KG1 (cell line): ENCODE measurements at places on chromosomes 1 and 21.

DNA sequence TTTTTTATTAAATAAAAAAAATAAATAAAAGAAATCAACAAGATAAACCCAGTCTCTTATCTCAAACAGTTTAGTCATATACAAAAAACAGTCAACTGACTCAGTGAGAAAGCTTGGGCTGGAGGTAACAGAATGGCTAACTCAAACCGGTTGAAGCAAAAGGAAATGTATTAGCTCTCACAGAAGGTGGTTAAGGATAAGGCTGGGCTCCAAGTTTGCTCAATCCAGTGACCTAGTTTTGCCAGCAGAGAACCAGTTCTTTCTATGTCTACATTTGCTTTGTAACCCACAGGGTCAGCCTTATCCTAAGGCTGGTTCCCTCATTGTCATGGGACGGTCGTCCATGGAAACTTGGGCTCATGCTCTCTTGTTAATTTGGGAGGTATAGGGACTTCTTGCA is 144.5 kb upstream of the L1TD1 start:
- no peak for DNase-seq

DNA sequence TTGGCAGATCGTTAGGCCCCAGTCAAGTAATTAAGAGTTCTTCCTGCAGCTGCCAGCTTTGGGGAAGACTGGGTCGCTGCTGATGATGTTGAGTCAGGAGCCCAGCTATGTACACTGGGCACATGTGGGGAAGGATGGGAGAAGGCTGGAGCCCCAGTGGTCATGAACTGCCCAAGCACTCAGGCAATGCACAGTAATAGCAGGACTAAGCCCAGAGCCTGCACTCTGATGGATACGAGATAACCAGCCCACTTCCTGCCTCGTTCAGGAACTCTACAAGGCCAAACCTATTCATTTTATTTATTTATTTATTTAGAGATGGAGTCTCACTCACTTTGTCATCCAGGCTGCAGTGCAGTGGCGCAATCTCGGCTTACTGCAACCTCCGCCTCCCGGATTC is 81.1 kb upstream of the BTG3 start:
- DNase-seq: no peak

- no peak for DNase-seq
These were observed 1.4 kb downstream of the DVL1 start for GRCh38 chr1:1347663-1348419.

DNA sequence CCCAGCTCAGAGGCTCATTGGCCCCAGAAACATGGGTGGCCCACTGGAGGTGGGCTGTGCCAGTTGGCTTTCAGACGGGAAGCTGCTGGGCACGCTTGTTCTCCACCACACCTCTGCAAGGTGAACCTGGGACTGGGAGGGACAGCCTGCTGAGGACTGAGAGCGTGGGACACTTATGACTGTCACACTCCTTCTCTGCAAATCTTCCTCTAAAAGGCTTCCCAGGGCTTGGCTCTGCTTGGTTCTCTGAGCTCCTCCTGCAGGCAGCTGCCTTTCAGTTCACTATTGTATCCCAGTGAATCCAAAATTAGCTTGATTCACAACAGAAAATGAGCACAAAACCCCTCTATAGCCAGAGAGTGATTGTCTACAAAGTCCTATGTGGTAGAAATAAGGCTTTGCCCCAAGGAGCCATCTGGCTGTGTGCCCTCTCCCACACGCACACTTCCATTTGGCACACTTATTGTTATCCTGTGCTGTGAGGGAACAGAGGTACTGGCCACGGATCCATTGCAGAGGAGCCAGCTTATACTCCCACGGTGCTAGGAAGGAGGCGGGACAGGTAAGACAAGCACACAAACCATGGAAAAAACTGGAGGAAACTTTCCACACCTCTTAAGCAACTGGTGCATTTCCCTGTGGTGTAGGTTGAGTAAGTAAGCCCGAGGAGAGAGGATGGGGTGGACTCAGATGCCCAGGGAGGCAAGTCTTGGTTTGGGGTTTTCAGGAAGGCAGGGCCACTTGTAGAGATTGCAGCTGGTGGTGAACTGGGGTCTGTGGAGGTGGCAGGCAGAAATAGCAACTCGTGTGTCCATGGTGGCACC is 18.9 kb upstream of the BTG2 start:
- DNase-seq: no peak

GRCh38 chr1:81703756-81704463 is 96.8 kb upstream of the ADGRL2 start:
- DNase-seq: no peak

DNA sequence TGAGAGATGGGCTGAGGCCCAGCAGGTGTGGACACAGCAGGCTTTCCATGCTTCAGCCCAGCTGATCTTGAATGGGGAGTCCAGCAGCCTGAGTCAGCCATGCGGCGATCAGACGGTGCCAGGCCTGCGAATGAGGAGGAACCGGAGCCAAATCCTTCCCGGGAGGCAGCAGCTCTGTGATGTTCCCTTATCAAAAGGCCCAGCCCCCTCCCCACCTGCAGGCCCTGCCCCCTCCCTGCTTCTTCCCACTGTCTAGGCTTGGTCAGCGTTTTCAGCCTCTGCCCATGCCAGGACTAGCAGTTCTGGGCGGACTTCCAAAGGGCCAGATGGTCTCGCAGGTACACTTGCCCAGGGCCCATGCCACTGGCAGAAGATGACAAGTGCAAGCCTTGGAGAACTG is 253.8 kb downstream of the KAZN start:
- DNase-seq: no peak

DNA sequence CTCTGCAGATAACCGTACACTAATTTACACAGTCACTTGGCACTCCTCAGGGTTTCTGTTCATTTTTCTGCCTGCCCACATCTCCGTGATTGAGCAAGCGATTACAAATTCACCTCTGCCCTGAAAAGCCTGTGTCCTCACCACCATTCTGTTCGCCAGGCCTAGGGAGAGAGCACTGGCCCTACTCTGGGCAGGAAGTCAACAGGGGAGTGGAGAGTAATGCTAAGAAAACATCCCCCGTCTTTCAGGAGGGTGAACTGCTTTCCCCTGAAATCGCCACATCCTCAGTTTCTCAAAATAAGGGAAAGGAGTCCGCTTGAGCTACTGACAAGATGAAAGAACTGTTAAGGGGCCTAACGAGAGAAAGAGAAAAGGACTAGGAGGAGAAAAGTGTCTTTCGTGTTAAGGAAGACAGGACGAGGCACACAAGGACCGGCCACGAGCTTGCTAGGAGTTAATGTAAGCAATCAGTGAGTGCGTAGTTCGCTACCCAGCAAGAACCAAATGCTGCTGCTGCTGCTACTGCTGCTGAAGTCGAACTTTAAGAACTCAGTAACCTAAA is 632 bp downstream of the PEX19 start:
- DNase-seq: no peak

GRCh38 chr1:199297887-199298286 is 659.0 kb downstream of the PTPRC start:
- DNase-seq: no peak

DNA sequence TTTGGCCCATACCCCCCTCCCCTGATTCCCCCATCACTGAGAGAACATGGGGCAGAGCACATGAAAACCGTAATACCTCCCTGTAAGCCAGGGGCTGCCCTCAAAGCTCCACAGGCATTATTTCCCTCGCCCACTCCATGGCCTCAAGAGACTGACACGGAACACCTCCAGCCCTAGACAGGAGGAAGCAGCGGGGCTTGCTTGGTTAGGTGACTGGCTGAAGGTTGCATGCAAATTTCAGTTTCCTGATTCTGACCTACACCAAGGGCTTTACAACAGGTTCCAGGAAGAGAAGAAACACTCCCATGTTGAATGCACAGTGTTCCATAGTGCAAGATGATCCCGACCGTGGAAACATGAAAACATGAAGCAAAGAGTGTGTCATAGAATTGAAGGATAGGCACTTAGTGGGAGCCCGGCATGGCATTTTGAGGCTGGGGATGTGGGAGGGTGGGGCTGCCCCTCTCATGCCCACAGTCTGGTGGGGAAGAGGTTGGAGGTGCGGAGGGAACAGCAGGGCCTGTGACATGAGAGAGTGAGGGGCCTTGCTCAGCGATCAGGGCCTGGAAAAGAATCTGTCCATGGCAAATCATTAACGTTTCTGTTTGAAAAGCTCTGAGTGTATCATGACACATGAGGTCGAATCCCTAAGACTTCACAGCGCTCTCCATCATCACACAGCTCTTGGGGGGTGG is 33.5 kb downstream of the GPR137B start:
- no peak for DNase-seq

DNA sequence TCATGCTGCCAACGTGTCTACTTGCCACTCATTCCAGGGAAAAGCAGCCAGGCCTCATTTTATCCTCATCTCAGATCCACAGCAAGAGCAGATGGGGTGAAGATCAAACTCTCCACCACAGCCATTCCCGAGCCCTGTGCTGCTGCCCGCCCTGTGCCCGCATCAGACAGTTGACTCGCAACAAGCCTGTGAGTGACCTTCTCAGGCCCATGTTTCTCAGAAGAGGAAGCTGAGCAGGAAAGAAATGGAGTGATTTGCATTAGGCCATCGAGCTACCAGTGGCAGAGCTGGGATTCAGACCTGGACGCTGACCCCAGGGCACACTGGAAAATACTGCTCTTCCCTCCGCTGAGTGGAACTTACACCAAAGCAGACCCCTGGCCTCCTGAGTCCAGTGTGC is 1.2 kb downstream of the CNR2 start:
- no peak for DNase-seq

GRCh38 chr1:94339206-94339927 is 78.8 kb upstream of the ABCD3 start:
- no peak for DNase-seq

- no peak for DNase-seq
These were observed 95.9 kb downstream of the ACTL8 start for GRCh38 chr1:17851056-17851455.

DNA sequence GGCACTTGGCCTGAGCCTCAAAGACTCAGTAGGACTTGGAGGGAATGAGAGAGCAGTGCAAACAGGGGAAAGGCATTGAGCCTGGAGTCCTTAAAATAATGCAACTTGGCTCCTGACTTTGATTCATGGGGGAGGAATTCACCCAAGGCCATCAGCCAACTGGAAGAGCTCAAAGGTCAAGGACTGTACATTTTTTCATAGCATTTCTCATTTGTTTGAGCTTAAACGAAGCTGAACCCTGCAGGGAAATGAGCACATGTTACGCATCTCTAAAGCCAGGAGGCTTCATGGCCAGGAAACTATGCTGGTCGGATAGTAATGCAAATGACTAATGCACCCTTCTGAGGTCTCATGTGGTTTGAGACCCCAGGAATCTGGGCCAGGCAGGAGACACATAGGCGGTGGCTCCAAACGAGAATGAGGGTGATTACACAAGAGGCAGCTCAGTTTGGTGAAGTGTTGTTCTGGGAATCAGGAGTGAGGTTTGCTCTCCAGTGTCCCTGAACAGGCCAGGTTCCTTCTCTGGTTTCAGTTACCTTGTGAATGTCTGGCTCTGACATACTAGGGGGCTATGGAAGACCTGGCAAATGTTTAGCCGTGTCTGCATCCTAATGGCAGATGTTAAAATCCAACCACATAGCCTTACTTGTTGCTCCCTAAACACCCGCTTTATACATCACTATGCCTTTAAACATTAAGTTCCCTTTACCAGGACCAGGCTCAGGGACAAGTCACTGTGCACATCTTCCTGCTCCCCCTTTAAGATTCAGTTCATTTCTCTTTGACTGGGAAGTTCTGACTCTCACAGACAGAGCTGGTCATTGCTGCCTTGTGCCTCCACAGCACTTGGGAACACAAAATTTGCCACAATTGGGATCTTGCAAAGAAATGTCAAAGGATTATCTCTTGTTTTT is 503.9 kb upstream of the USP24 start:
- no peak for DNase-seq

- no peak for DNase-seq
These were observed 15.5 kb upstream of the SLC2A5 start for GRCh38 chr1:9084906-9085305.

DNA sequence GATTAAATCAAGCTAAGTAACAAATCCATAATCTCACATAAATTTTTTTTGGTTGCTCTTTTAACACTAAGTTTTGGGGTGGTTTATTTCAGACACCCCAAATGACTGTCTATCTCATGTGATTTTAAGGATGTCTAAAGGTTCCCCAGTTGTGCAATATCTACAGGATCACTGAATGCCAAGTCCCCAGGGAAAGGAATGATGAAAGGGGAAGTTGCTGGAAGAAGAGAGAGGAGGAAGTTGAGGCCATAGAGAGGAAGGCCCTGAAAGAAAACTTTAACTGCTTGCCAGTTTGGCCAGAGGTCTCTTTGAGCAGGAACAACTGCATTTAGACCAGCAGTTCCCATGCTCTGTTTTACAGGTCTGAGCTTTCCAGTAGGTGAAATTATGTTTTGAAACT is 27.5 kb upstream of the SLC19A2 start:
- DNase-seq: no peak

- no peak for DNase-seq
These were observed 4.2 kb downstream of the OLFML2B start for GRCh38 chr1:162019446-162019845.

DNA sequence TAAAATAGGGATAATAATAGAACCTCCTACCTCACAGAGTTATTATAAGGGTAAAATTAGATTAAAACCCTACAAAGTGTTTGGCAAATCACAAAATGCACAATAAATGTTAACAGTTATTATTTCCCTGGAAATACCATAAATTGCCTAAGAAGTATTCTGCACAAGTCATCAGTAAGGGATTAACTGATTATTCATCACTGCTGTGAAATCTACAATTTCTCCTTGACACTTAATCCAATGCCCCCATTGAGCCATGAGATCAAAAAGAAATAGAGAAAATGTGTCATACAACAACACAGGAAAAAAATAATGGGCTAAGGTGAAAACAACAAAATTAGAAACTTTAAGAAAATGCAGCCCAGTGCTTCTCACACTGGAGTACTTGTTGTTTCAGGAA is 6.7 kb upstream of the SEC16B start:
- no peak for DNase-seq

DNA sequence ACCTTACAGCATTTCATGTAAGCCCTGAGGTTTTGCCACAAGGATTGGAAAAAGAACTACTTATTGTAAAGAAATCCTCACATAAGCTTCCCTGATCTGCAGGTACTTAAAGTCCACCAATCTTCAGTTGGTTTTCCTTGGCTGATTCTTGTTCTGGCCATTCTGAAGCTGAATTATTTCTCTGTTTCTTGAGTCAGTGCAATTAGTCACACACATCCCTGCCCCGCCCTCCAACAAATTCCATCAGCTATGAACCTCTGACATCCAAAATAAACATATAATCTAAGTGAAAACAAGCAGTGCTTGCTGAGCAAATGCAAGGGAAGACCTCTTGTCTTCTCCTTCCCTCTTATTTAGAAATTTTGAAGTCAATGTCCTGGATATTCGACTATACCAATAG is 8.2 kb upstream of the FNDC7 start:
- no peak for DNase-seq
